ENCODE measurements at places on chromosomes 4 and X.

- DNase-seq: no peak
These were observed 5.2 kb upstream of the ARX start for GRCh38 chrX:25020905-25021449.

DNA sequence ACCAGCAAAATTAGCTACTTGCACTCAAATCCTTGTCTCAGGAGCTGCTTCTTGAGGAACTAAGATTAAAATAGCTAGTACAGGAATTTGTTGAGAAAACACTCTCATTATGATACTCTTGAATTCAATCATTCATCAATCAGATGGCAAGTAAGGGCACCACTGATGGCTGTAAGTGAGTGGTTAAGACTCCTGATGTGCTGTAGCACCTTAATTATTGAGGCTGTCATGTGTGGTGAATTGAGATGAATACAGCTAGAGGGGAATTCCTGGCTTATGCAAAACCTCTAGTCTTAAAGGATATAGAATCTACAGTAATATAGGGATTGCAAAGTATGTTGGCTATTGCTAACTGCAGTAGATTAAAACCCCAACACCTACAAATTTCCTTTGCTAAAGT lies 509.1 kb downstream of the IQCM start:
- no peak for DNase-seq

- DNase-seq: no peak
These were observed 67.0 kb upstream of the FAT1 start for GRCh38 chr4:186790630-186791029.

DNA sequence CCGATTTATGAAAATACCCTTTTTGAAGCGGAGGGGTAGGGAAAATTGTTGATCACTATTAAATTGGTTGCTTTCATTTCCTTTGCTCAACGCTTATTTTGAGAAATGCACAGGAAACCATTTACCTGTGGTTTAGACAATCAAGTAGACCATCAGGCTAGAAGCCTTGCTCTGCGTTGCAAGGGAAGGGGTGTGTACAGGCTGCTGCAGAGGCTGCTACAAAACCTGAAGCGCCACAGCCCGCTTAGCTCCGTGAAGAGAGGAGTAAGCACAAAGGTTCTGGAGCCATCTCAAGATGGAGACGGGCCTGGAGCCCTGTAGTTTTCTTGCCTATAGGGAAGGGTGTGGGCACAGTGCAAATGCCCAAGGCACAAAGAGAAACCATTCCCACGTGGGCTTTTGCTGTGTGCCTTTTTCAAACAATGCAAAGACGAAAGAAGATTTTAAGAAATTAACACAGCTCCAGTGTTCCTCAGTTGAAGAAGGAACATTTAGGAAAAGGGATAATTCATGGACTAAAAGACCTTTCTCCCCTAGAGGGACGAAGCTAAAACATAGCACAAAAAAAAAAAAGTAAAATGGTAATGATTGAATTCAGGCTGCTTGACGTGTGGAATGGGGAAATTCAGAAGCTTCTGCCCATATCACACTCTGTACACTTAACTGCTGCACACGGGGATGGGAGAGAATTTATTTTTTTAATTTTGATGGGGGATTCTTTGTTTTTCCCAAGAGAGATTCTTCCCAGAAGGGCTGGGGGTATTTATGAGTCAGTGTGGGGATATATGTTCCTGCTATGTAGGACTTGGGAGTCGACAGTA lies 3.5 kb downstream of the TMSB4X start:
- DNase-seq: no peak

DNA sequence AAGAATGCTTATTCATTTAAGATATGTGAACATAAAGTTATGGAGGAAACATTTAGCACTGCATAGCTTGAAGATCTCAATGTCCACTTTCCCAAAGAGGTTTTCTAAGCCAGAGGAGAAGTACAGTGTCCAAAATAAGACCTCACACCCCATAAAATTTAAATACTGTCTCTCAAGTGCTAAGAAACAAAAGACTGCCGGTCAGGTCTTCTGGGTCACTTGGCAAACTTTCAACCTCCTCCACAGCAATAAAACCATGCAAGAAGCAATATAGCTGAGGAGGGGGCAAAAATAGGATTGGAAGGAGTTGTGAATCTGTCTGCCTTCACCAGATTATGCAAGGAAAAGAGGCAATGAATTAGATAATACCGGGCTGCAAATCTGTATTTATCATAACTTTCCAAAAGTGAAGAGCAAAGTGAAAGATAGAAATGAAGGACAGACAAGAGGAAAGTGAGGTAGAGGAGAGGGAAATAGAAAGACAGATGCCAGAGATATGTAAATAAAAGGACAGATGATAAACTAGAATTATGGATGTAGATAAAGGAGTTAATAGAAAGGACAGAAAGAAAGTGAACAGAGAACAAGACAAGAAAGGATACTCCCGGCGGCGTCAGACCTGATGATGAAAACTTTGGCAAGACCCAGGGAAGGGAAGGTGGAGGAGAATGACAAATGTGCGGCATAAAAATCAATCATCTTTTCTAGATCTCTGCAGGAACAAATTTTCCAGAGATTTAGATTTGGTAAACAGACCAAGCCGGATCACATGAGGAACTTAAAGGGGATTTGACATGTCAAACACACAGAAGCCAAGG lies 152.7 kb upstream of the FAM241A start:
- DNase-seq: no peak

DNA sequence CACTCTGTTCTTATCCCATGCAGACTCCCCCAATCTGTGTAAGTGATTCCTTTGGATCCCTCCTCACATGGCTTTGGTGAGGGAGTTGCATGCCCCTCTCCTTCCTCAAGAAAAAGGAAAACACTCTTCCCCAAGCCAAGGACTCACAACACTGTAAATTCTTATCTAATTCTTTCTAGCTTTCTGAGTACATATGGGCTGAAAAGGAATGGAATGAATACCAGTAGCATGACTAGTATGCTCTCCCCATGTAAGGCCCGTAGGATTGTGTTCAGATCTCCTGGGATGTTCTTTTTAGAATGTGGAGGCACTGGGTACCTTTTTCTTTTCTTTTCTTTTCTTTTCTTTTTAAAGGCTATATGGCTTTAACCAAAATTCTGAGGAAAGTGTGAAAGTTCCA lies 17.0 kb upstream of the MAGED1 start:
- no peak for DNase-seq

DNA sequence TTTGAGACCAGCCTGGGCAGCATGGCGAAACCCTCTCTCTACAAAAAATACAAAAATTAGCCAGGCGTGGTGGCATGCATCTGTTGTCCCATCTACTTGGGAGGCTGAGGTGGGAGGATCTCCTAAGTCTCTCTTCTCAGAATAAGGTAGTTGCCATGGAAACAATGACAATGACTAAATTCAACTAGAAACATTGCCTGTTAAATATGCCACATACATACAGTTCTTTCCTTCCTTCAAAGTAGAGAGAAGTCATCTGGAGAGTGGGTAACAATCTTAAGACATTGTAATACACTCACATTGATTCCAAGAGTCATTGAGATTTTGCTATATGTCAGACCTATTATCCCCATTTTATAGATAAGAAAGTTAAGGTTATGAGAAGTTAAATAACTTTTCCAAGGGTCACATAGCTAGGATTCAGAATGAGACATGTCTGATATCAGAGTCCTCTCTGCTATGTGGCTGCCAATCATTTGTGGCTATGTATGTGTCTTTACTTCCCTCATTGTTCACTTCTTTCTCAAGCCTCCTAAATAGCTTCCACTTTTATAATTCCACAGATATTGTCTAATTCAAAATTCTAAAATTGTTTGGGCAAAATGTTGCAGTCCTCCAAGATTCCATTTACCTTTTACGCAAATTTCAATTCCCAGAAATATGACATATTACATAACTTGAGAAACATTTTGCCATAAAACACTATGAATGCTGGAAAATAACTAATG lies 37.2 kb upstream of the RAPGEF2 start:
- DNase-seq: no peak

GRCh38 chr4:2768921-2769336 lies 12.8 kb upstream of the TNIP2 start:
- no peak for DNase-seq

- DNase-seq: no peak
These were observed 540.2 kb downstream of the GBA3 start for GRCh38 chr4:23232987-23233386.

DNA sequence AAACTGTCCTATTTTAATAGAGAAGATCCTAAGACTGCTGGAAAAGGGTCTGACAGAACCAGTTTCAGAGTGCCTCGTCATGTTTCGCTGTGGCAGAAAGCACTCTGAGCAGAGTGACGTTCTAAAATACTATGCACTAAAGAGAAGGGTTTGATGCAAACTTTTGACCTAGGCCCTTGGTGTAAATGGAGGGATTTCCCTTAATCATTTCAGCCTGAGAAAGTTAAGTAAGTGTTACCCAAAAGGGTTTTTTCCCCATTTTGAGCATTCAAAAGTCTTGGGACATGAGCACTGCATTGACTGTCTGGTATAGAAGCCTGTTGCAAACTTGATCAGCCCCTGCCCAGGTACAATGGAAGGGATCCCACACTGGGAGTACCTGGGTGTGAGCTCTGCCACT lies 157.5 kb upstream of the ATOH1 start:
- no peak for DNase-seq

GRCh38 chrX:103338663-103339062 lies 8.6 kb downstream of the TCEAL7 start:
- DNase-seq: no peak

GRCh38 chrX:10178866-10179463 lies 22.2 kb downstream of the CLCN4 start:
- DNase-seq: no peak

DNA sequence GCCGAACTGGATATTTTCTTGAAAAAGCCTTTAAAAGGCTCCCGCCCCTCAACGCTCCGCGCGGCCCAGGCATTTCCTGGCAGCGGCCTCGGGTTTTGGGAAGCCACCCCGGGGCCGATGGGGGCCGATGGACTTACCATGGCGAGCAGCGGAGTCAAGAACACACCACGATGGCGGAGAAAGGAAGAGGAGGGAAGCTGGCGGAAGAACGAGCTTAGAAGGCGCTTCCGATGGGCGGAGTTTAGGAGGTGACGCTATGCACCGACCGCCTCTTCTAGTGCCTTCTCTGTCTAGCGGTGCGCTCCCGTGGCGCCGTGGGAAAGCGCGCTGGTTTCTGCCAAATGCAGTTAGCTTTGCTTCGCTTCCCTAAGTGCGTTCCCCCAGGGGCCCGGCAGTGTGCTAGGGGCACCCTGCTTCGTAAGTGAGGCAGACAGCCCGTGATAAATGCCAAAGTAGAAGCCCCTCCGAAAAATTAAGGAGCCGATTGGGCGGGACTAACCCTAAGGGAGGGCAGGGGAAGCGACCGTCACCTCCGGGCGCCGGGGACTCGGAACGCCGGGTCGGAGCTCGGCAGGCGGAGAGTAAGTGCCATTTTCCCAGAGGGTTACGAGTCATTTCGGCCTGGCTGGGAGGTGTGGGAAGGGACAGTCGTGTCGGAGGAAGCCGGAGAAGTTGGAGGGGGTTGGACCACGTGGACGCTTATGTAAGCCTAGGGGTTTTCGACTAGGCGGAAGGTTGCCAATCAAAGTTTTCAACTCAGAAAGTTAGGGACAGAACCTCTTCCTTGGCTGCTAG lies at the start of gene RPL39:
Gene RPL39, minus strand, starts transcription at position 194 of the 795 bp plus-strand sequence. Its CDS starts 54 bp downstream, at position 140.
- DNase-seq: peak; percentile 77

GRCh38 chr4:163344147-163345125 lies 744 bp downstream of the NPY5R start:
- DNase-seq: no peak

DNA sequence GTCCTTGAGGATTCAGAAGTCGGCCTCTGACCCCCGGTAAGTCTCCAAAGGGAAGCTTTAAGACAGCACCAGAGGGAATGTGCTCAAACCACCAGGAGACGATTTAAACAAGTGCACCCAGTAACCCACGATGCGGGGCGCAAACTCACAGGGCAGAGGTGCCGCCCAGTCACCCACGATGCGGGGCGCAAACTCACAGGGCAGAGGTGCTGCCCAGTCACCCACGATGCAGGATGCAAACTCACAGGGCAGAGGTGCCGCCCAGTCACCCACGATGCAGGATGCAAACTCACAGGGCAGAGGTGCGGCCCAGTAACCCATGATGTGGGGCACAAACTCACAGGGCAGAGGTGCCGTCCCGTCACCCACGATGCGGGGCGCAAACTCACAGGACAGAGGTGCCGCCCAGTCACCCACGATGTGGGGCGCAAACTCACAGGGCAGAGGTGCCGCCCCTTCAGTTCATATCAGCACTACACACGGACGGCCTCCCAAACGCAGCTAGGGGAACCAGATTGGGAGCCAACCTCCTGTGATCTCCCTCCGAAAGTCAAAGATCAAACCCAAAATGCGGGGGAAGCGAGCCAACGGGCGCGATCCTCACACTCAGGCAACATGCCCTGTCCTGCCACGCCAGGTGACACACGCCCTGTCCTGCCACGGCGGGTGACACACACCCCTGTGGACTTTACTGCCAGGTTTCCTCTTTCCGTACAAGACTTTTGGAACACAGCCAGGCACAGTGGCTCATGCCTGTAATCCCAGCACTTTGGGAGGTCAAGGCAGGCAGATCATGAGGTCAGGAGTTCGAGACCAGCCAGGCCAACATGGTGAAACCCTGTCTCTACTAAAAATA lies 11.3 kb downstream of the PPP2R3B start:
- no peak for DNase-seq

DNA sequence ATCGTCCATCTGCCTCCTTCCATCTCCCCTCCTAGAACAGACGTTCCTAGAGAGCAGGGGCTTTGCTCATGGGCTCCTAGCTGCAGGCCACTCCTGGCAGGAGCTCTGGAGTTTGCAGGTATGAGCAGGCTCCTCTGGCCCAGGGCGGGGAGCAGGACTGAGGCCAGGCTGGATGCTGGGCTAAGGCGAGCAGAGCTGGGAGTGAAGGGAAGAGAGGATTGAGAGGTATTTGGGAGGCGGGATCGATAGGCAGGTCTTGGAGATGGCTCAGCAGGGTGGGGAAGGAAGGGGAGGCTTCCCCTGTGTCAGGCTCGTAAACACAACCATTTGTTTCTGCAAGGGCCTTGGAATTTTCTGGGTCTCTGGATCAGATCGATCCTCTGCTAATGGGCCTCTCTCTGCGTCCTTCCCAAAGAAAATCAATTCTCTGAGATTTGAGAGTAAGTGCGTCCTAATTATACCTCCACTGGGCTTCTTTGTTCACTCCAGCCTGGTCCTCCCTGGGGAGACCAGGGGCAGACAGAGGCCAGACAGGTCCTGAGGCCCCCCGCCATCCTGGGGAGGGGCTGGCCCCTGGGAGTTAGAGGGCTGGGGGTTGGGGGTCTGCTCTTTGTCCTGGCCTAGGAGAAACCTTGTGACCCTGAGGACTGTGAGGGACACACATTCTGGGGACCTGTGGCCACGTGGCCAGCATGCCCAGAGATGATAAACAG lies 94.8 kb upstream of the PSAPL1 start:
- DNase-seq: no peak

- DNase-seq: no peak
These were observed 57.9 kb upstream of the CXCL8 start for GRCh38 chr4:73682508-73682907.

DNA sequence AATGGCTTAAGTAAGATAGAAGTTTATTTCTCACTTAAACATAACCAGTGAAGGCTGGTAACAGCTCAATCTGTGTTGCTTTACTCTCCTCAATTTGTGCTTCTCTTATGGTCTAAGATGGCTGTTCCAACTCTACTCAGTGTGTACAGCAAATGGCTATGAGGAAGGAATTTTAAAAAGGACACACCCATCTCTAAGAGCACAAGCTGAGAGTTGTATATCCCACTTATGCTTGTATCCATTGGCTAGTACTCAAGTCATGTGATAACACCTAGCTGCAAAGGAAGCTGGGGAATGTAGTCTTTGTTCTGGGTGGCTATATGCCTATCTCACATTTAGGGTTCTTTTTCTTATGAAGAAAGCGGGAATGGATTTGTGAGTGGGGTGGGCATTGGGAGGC lies 63.3 kb downstream of the GPAT3 start:
- no peak for DNase-seq

GRCh38 chr4:123114915-123115756 lies 192.7 kb upstream of the NUDT6 start:
- DNase-seq: no peak

- no peak for DNase-seq
These were observed 211.8 kb downstream of the SLC7A11 start for GRCh38 chr4:138030375-138030774.
